ENCODE measurements at places on chromosomes 1 and 21.

DNA sequence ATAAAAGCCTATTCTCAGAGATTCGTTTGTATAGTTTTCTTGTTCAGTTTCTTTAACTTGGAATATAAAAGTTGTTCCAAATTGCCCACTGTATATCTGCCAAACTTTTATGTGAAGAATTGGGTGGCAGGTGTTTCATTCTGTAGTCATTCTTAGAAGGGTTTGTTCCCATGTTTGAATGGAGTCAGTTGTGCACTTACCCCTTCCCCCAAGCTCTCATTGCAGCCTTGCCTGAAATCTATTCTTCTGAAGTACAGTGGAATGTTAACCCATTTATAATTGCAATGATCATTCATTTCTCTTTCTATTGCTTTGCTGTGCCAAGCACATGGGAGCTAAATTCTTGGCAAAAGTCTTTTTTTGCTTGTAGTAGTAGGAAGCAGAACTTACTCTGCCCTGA is 375.3 kb upstream of the C1orf87 start:
- DNase-seq, result no peak

GRCh38 chr1:45512641-45513054 is 9.0 kb downstream of the PRDX1 start:
- no peak for DNase-seq

- no peak for DNase-seq
Measured at GRCh38 chr1:169390303-169390702, 22.3 kb downstream of the BLZF1 start.

- DNase-seq, result no peak
Measured at GRCh38 chr21:44737706-44738354, 26.5 kb upstream of the TSPEAR start.

- no peak for DNase-seq
Measured at GRCh38 chr1:43284546-43285110, 753 bp downstream of the C1orf210 start.

DNA sequence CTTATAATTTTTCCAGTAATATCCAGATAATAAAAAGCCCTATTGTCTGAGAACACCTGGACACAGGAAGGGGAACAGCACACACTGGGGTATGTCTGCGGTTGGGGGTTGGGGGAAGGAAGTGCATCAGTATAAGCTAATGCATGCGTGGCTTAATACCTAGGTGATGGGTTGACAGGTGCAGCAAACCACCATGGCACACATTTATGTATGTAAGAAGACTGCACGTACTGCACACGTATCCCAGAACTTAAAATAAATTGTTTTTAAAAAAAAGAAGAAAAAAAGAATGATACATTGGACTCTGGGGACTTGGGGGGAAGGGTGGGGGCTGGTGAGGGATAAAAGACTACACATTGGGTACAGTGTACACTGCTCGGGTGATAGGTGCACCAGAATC is 144.9 kb upstream of the C1orf174 start:
- DNase-seq, result no peak
